ENCODE measurements at places on chromosomes 7 and 10. TPM values are rescaled to one million over a fixed set of nuclear protein-coding genes. Genes with fewer than 3 reads are reported as not detected.

OPALIN gene
- total RNA-seq = not detected

RET gene
- 1.4 TPM for total RNA-seq

- H3K27ac ChIP-seq = no peak overlapping the region
- no peaks in the 10 kb centered on the region for H3K36me3 ChIP-seq
- peaks cover under 1% of the 10 kb centered on the region for H3K4me1 ChIP-seq
- DNase-seq = no peak
- no peak overlapping the region for H3K4me3 ChIP-seq
Measured at GRCh38 chr7:24783698-24784097, 26.4 kb upstream of the GSDME start.

GRCh38 chr7:77466450-77466849 is 50.3 kb upstream of the GSAP start:
- H3K27me3 ChIP-seq = no peaks in the 10 kb centered on the region
- no peak overlapping the region for H3K4me3 ChIP-seq
- no peak overlapping the region for H3K27ac ChIP-seq
- H3K4me1 ChIP-seq = no peaks in the 10 kb centered on the region

- H3K36me3 ChIP-seq = no peaks in the 10 kb centered on the region
- H3K4me1 ChIP-seq = no peaks in the 10 kb centered on the region
- H3K27ac ChIP-seq = no peak overlapping the region
- no peak overlapping the region for H3K4me3 ChIP-seq
- DNase-seq = no peak
Measured at GRCh38 chr10:131162211-131162610, 149.3 kb downstream of the TCERG1L start.

All from heart right ventricle (tissue), 16 donors.